ENCODE measurements at places on chromosomes 12 and 14.

DNA sequence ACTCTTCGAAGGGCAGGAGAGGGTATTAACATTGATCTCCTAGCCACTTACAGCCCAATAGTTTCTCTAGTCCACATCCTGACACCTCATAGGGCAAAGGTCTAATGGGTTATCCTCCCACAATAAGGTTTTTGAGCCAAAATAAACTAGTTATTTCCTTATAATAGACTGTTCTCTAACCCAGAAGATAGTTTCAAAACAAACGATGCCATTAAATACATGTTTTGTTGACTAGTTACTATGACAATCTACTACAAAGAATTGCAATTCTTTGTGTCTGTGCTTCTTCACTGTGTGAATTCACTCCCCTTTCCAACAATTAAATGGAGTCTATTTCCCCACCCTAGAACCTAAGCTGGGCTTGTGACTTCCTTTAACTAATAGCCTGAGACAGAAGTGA lies 6.4 kb upstream of the ACTR10 start:
- no peak for DNase-seq

DNA sequence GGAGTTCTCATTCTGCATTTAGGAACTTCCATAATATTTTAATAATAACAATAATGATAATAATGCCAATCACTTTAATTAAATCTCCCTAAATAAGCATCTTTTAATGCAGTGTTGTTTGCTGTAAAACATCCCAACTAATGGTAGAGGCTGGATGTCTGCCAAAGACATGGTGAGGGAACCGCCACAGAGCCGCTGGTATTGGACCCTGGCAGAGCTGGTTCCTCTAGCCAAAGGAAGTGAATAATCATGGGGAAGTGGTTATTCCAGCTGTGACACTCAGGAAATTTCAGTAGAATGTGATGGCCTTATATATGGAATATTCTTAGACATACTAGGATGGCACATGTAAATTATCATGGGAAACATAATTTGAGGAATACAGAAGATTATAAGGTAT lies 483.3 kb downstream of the ZFP36L1 start:
- no peak for DNase-seq

DNA sequence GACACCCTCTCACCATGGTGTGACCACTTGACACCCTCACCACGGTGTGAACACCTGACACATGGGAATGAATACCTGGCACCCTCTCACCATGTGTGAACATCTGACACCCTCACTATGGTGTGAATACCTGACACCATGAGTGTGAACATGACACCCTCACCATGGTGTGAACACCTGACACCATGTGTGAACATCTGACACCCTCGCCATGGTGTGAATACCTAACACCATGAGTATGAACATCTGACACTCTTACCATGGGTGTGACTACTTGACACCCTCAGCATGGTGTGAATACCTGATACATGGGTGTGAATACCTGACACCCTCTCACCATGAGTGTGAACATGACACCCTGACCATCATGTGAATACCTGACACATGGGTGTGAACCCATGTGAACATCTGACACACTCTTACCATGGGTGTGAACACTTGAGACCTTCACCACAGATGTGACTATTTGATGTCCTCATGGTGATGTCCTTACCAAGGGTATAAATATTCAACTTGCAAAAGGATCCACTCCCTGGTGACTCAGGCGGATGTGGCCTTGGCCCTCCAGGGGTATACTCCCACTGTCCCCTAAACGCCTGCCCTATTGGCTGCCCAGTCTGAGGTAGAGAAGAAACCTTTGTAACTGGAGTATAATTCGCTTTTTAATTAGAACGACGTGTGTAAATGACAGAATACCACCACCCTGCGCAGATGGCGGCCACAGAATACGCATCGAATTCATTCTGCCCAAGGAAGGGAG lies 29.1 kb downstream of the RFLNA start:
- no peak for DNase-seq

GRCh38 chr14:99564256-99564925 lies 39.6 kb downstream of the CCDC85C start:
- DNase-seq: peak; percentile 67

DNA sequence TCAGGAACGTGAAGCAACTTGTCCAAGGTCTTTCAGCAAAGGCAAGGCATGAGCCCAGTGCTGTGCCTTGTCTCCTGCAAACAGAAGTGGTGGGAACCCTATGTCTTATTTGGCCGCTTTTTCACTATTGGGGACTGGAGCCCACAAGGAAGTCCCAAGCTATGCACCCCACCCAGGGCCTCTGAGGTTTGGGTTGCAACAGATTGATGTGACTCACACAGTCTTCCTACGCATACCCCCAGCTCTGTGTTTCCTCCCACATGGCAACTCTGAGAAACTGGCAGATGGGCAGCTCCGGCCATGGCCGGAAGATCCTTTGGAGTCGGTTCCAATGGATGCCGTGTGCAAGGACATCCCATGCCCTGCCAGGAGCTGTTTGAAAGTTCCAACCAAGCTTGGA lies 28.3 kb upstream of the CMKLR1 start:
- no peak for DNase-seq

DNA sequence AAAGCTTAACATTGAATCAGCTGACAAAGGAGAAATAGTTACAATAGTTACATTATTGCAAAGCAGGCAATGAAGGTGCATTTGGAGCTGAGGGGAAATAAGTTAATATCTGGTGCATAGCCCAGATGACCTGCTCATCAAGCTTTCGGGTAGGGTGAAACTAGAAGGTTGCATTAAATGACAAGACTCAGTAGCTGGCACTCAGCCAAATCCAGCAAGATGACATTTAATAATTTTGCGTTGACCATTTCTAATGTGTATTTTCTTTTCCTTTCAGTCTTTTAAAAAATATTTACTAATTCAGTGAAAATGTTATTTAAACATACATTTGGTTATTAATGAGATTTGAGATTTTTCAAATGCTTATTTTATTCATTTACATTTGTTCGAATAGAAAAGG lies 188.6 kb downstream of the SLC5A8 start:
- DNase-seq: no peak

DNA sequence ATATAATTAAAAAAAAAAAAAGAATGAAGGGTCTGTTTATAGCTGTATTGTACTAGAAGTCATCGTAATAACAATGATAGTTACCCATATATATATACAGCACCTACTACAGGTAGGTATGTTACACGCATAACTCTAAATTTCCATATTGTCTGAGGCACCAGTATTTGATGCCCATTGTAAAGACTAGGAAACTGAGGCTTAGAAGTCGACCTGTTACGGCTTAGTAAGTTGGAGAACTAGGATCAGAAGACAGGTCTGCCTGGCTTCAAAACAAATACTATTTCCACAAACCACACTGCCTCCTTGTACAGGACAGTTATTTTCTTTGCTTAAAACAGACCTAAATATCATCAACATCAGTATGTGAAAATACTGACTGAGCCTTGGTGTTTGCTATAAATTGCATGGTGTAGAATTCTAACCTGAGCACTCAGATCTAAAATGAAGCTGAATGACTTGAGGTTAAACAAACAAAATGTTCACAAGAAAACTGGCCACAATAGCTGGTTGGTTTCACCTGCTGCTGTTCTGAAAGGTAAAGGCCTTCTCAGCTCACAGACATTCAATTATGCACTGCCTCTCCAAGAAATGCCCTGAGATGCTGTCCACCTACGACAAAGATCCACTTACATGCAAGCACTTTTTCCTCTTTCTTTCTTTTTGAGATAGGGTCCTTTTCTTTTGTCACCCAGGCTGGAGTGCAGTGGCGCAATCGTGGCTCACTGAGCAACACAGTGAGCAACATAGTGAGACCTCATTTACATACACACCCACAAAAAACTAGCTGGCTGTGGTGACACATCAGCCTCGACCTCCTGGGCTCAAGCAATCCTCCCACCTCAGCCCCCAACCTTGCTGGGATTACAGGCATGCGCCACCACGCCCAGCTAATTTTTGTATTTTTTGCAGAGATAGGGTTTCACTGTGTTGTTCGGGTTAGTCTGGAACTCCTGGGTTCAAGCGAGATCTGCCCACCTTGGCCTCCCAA lies 35.7 kb downstream of the SSH1 start:
- peak; percentile 48 for DNase-seq

DNA sequence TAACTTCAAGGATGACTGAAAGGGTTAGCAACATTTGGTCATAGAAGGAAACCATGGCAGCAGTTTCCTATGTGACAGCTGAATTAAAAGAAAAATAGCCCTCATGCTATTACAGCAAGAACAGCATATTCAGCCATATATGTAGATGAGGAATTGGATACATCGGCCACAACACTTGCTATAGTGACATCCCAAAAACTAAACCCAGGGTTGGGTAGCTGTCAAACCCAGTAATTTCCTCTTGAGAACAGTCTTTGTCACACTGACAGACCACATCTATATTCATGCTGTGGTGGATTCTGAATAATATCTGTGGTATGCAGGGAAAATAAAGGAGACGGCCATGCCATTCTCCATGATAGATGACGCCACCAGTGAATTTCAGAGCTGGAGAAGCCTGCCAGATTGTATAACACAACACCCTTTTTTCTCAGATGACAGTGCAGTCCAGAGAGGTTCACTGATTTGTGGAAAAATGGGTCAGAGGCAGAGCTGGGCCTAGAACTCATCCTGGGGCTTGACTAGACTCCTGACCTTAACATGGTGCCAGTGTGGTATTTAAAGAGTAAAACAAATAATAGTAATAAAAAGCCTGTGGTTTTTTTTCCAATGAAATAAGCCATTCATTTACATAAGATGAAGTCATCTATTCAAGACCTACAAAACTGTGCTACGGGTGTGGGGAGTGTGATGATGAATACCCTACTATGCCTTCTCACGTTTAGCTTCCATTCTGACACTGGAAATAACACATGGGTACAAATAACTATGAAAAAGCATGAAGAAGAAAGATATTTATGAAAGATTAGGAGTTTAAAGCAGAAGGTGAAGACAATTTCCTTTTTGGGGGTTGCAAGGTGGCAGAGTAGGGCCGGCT lies 32.3 kb downstream of the EFCAB11 start:
- DNase-seq: no peak

GRCh38 chr12:110123919-110124268 lies 263 bp upstream of the IFT81 start:
- DNase-seq: no peak

DNA sequence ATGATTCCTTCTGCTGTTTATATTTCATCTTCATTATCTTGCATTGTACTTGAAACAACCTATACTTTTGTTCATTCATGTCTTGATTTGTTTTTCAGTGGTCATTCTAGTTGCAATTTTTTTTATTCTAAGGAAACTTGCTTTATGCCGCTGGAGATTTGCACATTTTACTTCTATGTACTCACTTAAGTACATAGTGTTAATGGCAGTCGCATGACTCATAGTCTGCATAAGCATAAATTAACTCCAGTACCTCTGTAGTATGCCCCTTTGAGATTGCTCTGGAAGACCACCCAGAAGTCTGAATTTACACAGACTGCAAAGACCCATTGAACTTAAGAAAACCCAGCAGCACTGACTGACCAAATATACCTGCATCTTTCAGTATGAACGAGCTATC lies 77.0 kb downstream of the MSRB3 start:
- no peak for DNase-seq

DNA sequence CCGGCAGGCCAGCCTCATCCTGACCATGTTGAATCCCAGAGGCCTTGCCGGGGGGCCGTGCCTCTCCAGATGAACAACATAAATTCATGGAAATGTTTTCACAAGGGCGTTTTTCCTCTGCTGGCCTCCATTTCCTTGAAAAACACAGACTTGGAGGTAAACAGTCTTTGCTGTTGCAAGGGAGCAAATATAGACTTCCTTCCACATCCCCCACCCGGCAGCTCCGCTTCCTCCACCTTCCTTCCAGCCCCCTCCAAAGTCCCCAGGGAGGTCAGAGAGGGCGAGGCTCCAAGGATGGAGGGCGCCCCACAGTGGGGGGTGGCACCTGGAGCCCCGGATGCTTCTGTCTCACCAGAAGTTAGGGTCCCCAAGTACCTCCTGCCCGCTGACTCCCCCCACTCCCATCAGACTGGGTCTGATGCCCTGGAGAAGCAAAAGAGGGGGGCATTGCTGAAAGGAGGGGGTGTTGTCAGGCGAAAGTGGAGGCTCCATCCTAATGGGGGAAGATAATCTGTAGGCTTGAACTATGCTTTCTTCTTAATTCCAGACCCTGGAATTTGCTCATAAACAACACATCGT lies 31.1 kb downstream of the CALM1 start:
- no peak for DNase-seq

DNA sequence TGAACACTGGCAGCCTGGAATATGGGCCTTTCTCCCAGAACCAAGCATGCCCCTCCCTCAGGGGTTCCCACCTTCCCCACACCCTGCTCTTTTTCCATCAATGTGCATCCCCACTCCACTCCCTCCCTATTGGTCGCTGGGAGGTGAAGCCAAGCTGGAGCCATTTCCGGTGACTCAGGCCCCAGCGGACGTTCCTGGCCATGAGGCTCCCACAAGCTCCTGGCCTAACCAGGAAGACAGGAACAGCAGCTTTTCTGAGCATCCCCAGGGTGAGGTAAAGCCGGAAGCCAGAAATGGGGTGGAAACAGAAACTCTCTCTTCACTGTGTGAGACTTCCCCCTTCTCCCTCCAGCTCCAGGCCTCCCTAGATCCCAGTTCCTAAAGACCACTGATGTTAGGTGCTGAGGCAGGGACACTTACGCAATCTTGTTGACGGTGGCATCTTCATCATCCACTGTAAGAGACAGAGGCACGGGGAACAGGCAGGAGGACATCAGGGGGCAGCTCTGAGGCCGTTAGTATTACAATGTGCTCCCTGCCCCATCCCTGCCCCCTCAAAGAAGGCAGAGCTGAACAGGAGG lies 5.1 kb downstream of the LMBR1L start:
- DNase-seq: no peak

Data from right cardiac atrium (tissue), 5 donors.